ENCODE measurements at places on chromosomes 6 and 20.

- DNase-seq = no peak
Measured at GRCh38 chr6:146047371-146047770, 18.5 kb downstream of the GRM1 start.

GRCh38 chr20:10547276-10548114 lies 112.4 kb downstream of the SLX4IP start:
- no peak for DNase-seq

DNA sequence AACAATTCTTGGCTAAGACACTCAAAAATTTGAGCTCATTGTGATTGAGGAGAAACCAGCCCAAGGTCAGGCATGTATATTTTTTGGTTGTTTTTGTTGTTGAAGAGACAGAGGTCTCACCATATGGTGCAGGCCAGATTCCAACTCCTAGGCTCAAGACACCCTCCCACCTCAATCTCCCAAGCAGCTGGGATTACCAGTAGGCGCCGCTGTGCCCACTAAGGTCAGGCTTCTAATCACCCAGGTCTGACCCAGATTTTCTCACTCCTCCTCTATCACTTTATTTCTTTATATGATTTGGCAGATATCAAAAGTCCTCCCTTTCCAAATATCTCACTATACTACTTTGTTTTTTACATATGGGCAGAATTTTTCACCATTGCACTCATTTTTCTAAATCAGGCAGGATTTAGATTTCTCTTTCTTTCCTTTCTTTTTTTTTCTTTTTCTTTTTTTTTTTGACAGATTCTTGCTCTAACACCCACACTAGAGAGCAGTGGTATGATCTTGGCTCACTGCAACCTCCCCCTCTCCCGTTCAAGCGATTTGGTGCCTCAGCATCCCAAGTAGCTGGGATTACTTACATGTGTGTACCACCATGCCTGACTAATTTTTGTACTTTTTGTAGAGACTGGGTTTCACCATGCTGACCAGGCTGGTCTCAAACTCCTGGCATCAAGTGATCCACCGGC lies 1.7 kb upstream of the C6orf141 start:
- DNase-seq = no peak

DNA sequence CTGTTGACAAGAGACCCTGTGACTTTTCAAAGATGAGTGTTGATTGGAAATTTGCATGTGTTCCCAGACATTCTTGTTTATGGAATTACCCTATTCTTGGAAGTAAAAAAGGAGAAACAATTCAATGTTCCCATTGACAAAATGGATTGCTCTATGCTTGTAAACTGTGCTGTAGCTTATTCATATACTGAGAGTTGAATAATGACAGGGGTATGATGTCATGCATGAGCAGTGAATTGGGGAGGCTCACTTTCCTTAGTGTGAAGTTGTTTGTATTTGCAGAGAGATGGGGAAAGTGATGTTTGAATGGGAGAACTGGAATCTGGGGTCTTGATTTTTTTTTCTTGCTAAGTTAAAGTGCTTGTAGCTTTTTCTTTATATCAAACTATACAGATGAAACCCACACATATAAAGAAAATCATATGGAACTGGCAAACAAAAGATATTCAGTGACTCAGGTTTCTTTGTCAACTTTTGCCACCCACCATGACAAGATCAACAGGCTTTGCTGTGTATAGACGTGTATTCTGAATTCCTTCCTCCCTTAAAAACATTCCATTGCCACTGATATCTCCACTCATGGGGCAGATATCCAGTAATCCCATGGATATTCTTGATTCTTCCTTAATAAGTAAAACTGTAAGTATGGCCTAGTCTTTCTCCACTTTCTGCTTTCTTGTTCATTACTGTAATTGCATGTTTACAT lies 97.8 kb upstream of the JAG1 start:
- DNase-seq = no peak

Measured in activated CD4-positive, alpha-beta T cell treated with anti-CD3 and anti-CD28 coated beads for 36 hours (primary cell).